GM12865 (cell line): ENCODE measurements at places on chromosomes 2 and 18.

- no peak for DNase-seq
These were observed 186.2 kb downstream of the SNTG2 start for GRCh38 chr2:1136846-1137245.

DNA sequence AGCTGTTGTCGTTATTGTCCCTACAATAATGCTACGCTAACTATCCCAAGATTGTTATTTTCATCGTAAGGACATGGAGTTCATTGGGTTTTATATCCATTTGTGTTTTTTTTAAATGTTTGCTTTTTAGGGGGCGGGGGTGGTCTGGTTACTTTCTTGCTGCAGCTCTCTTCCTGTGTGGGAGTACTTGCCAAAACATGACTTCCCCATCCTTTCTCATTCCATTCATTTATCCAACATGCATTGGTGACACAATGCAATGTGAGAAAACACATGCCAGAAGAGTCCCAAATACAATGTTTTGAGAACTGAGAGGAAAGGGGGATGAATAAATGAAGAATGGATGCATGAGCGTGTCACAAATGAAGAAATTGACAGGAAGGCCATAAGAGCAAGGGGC, 55.9 kb downstream of the E2F6 start:
- no peak for DNase-seq

DNA sequence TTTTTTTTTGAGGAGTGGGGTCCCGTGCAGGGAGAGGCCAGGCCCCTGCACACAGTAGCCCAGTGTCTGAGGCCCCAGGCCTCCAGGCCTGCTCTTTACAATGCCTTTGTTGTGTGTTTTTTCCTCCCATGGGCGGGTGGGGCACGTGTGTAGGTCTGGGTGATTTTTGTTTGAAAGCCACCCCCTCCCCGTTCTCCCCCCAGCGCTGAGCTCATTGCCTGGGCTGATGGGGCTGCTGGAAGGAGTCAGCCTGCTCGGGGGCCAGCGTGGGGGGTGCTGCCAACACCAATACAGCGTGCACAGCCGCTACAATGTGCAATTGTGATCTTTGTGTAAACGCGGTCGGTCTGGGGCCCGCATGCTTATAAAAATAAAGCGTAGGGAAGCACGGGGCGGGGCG, 142.7 kb downstream of the DYSF start:
- DNase-seq = no peak

- peak; percentile 20 for DNase-seq
These were observed 88.5 kb downstream of the ZEB2 start for GRCh38 chr2:144431392-144431783.

DNA sequence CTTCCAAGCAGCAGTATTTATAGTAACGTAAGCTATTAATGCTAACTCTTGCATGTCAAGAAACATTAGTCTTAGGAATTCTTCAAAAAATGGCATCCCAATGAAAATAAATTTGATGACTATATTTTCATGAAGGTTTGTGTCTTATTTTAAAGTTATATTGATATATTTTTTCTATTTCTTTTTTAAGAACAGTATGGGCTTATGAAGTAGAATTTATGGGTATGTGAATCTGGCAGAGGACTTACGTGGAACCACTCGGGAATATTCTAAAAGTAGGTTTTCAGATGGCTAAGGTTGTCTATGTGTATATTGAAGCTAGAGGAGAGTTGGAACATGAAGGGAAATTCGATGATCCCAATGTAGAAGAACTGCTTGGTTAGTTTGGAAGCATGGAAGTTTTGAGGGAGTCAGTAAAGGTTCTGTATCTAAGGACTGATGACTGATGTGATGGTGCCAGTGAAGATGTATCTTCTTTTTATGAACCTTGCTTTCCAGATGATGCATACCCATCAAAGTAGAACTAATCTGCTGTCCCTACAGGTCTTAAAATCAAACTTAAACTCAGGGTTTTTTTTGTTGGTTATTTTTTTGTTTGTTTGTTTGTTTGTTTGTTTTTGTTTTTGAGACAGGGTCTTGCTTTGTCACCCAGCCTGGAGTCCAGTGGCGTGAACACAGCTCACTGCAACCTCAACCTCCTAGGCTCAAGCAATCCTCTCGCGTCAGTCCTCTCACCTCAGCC, 39.5 kb downstream of the DDX1 start:
- no peak for DNase-seq

- DNase-seq = no peak
These were observed 269.7 kb upstream of the VRK2 start for GRCh38 chr2:57776916-57777315.
